Uterus (tissue), 4 donors: ENCODE measurements at places on chromosomes 7 and 10. TPM values are rescaled to one million over a fixed set of nuclear protein-coding genes. Genes with fewer than 3 reads are reported as not detected.

GRCh38 chr7:54940748-54941147 is 78.1 kb upstream of the EGFR start:
- H3K36me3 ChIP-seq = no peaks in the 10 kb centered on the region
- no peak overlapping the region for H3K27ac ChIP-seq
- H3K4me1 ChIP-seq = no peaks in the 10 kb centered on the region
- no peak overlapping the region for H3K4me3 ChIP-seq

GRCh38 chr10:66627156-66627555 is 298.7 kb upstream of the LRRTM3 start:
- no peaks in the 10 kb centered on the region for H3K4me1 ChIP-seq
- no peaks in the 10 kb centered on the region for H3K27me3 ChIP-seq
- H3K36me3 ChIP-seq = no peaks in the 10 kb centered on the region
- no peak for DNase-seq

DNA sequence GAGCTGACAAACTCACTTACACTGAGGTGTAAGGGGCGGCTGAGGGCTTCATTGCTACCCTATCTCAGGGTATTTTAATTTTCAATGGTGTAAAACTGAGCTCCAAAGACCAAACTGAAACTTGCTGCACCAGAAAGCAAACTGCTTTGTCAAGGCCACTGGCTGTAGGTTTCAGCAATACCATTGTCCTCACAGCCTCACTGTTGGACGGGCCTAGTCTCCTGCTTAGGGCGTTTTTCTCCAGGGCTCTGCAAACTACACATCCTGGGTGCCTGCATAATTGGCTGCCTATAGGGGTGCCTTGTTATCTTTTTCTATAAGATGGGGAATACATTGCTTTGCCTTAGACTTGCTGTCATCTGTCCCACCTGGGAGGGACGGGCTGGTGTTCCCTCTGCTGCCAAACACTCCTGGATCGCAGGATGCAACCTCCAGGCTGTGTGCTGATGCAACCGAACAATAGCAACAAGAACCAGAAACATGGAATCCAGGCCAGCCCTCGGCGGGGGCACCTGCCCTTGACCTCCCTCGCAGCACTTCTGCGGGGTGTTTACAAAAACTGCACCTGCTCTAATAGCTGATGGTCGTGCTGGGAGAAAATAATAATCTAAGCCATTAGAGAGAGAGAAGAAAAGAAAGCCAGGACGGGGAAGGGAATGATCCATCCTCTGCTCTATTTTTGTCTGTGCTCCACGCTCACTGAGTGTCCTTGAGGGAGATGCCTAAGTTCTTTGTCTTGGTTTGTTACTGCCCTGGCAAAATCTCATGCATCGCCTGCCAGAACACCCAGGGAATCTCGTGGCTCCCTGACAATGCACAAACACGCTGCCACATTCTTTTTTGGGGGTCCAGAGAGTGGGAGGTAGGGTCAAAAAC is 104.5 kb downstream of the GALNT17 start:
- no peaks in the 10 kb centered on the region for H3K36me3 ChIP-seq
- no peaks in the 10 kb centered on the region for H3K4me1 ChIP-seq
- H3K27me3 ChIP-seq = no peaks in the 10 kb centered on the region
- peak overlapping the region; percentile 78 for H3K27ac ChIP-seq
- no peak overlapping the region for H3K4me3 ChIP-seq
- no peak for DNase-seq

GRCh38 chr7:12287901-12288300 is 76.8 kb downstream of the TMEM106B start:
- H3K4me1 ChIP-seq = no peaks in the 10 kb centered on the region
- no peak overlapping the region for H3K27ac ChIP-seq
- no peak overlapping the region for H3K4me3 ChIP-seq
- no peaks in the 10 kb centered on the region for H3K36me3 ChIP-seq
- H3K27me3 ChIP-seq = no peaks in the 10 kb centered on the region

GRCh38 chr7:105202616-105203015 is 186.1 kb downstream of the SRPK2 start:
- H3K27me3 ChIP-seq = no peaks in the 10 kb centered on the region
- no peaks in the 10 kb centered on the region for H3K36me3 ChIP-seq
- no peaks in the 10 kb centered on the region for H3K4me1 ChIP-seq
- H3K4me3 ChIP-seq = no peak overlapping the region
- H3K27ac ChIP-seq = no peak overlapping the region
- DNase-seq = no peak

GRCh38 chr10:26156019-26156418 is 60.6 kb upstream of the GAD2 start:
- H3K27ac ChIP-seq = no peak overlapping the region
- H3K4me3 ChIP-seq = no peak overlapping the region
- H3K4me1 ChIP-seq = no peaks in the 10 kb centered on the region
- DNase-seq = no peak

UPK3B gene
- total RNA-seq = not detected

DNA sequence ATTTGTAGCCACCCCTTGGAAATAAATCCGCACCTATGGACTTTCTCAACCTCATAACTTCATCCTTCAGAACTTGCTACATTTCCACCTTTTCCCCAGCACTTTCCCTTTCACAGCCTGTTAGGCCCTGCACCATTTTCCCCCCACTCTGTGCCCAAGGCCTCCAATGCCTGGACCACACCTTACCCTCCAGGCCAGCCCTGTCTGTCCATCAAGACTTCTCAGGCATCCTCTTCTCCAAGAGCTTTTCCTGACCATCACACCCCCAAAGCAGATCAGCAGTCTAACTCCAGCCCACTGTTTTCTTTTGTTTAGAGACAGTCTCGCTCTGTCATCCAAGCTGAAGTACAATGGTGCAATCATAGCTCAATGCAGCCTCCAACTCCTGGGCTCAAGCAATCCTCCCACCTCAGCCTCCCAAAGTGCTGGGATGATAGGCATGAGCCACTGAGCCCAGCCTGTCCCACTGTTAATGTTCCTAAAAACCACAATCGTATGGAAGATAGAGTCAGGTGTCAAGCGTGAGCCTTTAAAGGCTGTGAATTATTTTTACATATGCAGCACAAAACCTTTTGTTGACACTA is 116.8 kb downstream of the PARD3 start:
- H3K36me3 ChIP-seq = no peaks in the 10 kb centered on the region
- no peak for DNase-seq
- no peak overlapping the region for H3K4me3 ChIP-seq
- no peaks in the 10 kb centered on the region for H3K4me1 ChIP-seq

KCNH2 gene
- total RNA-seq = 51.0 TPM

GRCh38 chr7:1567896-1568510 is 1.8 kb downstream of the PSMG3 start:
- no peaks in the 10 kb centered on the region for H3K36me3 ChIP-seq
- no peak overlapping the region for H3K27ac ChIP-seq
- H3K4me1 ChIP-seq = peaks cover 6% of the 10 kb centered on the region
- H3K4me3 ChIP-seq = no peak overlapping the region
- no peak for DNase-seq
- H3K27me3 ChIP-seq = no peaks in the 10 kb centered on the region

GRCh38 chr7:105046414-105046813 is 32.4 kb downstream of the KMT2E start:
- peaks cover 13% of the 10 kb centered on the region for H3K4me1 ChIP-seq
- no peak for DNase-seq
- no peaks in the 10 kb centered on the region for H3K27me3 ChIP-seq
- H3K4me3 ChIP-seq = no peak overlapping the region
- H3K36me3 ChIP-seq = no peaks in the 10 kb centered on the region
- H3K27ac ChIP-seq = no peak overlapping the region

GRCh38 chr7:87473986-87474385 is 1.5 kb downstream of the ABCB4 start:
- no peaks in the 10 kb centered on the region for H3K36me3 ChIP-seq
- H3K27ac ChIP-seq = no peak overlapping the region
- H3K4me3 ChIP-seq = no peak overlapping the region
- DNase-seq = no peak

GRCh38 chr7:121313793-121314676 is 14.8 kb upstream of the WNT16 start:
- no peaks in the 10 kb centered on the region for H3K36me3 ChIP-seq
- H3K4me3 ChIP-seq = no peak overlapping the region
- no peak for DNase-seq
- no peaks in the 10 kb centered on the region for H3K4me1 ChIP-seq
- H3K27me3 ChIP-seq = no peaks in the 10 kb centered on the region

DNA sequence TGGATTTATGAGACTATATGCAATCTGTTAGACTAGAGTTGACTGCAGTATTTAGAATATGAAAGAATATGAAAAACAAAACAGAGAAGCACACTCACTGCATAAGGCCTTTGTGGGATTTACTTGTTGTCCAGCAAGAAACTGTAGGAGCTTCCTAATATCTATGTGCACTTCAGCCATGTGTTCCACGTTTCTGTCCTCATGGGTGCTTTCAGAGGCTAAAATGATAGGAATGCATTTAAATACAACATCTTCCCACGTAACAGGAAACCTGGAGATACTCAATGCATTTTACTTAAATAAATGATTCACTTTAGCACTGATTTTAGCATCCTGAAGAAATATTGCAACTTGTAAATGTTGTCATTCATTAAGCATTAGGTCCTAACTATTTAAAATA is 11.7 kb downstream of the HUS1 start:
- H3K36me3 ChIP-seq = no peaks in the 10 kb centered on the region
- no peak for DNase-seq
- no peak overlapping the region for H3K27ac ChIP-seq
- H3K27me3 ChIP-seq = no peaks in the 10 kb centered on the region
- no peaks in the 10 kb centered on the region for H3K4me1 ChIP-seq

DNA sequence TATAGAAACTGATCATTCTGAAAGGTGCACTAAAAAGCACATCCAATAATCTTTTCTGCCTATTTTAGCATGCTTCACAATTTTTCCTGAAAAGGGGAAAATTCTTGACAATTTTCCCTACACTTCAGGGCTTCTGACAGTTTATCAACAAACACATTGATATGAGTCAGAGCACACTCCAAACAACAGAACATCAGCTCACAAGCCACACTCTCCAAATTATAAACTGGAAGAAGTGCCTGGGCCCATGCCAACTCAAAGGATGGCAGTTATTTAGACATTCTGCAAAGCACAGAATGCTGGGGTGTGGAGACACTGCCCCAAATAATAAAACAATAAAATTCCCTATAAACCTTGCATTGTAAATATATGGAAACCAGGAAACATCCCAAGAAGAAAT is 90.8 kb downstream of the ELAPOR2 start:
- no peaks in the 10 kb centered on the region for H3K4me1 ChIP-seq
- H3K27ac ChIP-seq = no peak overlapping the region
- no peak for DNase-seq
- H3K4me3 ChIP-seq = no peak overlapping the region

INSYN2A gene
- total RNA-seq = 0.48 TPM

HECW1 gene
- total RNA-seq = 0.28 TPM

WDFY4 gene
- 0.29 TPM for total RNA-seq

GRCh38 chr7:92820191-92820590 is 16.2 kb downstream of the CDK6 start:
- no peaks in the 10 kb centered on the region for H3K36me3 ChIP-seq
- DNase-seq = no peak
- no peaks in the 10 kb centered on the region for H3K4me1 ChIP-seq
- no peak overlapping the region for H3K27ac ChIP-seq
- H3K4me3 ChIP-seq = no peak overlapping the region
